ENCODE measurements at places on chromosomes 3 and 15.
A peak's percentile ranks its signal among the peaks of the same experiment; 100 is the strongest.

GRCh38 chr3:195441992-195442572 is 738 bp downstream of the ACAP2 start:
- peaks cover 31% of the 10 kb centered on the region for H3K4me1 ChIP-seq
- peak; percentile 94 for DNase-seq
- H3K27me3 ChIP-seq: no peaks in the 10 kb centered on the region
- peak overlapping the region; percentile 87 for H3K27ac ChIP-seq
- peak overlapping the region; percentile 95 for H3K4me3 ChIP-seq

GRCh38 chr3:139110072-139110830 is 65.6 kb upstream of the PRR23C start:
- H3K4me1 ChIP-seq: no peaks in the 10 kb centered on the region
- H3K4me3 ChIP-seq: no peak overlapping the region
- H3K27ac ChIP-seq: no peak overlapping the region
- H3K36me3 ChIP-seq: no peaks in the 10 kb centered on the region
- DNase-seq: no peak
- no peaks in the 10 kb centered on the region for H3K27me3 ChIP-seq

DNA sequence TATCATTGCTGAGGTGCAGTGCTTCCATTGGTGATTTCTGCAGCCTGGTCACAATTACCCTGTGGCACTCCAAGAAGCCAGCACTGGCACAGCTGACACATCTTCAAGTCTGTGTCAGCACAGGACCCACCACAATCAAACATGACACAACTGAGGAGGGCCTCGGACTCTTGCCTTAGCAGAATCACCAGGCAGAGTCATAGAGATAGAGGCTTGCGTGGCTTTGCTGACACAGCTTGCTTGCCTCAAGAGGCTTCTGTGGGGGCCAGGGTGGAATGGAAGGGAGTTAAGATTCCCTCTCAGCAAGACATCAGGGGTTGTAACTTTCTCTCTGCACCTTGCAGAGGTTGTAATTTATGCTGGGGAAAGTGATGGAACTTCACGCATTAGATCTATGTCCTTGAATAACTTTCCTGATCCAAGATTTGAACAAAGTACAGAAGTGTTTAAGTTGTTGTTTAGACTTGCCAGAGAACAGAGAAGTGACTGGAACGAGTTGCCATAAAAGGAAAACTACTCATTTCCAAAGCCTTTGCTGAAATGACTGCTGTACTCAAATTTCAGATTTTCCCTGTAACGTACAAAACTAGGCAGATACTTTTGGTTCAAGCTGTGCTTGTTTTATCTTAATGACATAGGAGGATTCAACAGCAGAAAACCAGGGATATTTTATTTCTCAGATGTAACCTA is 170.7 kb downstream of the DIPK2A start:
- no peaks in the 10 kb centered on the region for H3K36me3 ChIP-seq
- H3K4me3 ChIP-seq: no peak overlapping the region
- no peaks in the 10 kb centered on the region for H3K27me3 ChIP-seq
- DNase-seq: no peak
- H3K4me1 ChIP-seq: no peaks in the 10 kb centered on the region

DNA sequence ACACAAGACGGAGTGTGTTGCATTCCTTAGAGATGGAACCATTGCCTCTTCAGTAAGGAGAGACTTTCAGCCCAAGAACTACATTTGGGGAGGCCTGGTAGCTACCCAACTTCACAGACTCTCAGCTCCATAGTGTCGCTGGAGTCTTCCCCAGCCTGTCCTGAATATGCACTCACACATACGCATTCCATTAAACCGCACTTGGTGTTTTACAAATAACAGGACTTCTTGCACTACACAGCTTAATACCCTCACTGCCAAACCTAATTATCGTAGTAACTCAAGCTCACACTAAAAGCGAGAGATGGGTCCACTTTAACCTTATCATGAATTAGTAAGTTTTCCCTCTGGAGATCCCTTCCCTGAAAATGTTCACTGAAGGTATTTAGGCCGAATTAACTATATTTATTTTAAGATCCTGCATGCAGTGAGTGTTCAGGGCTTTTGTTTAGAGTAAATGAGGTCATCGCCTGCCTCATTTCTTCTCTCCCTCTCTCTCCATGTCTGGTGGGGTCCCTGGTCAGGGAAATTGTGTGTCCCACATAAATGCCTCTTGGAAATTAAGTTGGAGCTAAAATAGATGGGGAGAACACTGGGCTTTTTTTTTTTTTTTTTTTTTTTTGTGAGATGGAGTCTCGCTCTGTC is 171.9 kb downstream of the FAM43A start:
- no peak for DNase-seq
- H3K27ac ChIP-seq: no peak overlapping the region
- H3K4me3 ChIP-seq: no peak overlapping the region

- H3K27me3 ChIP-seq: peaks cover 99% of the 10 kb centered on the region
- H3K4me3 ChIP-seq: peak within 1 kb of the TSS; percentile 32
- peak; percentile 59 for DNase-seq
- H3K27ac ChIP-seq: no peak within 1 kb of the TSS
- H3K4me1 ChIP-seq: peaks cover 36% of the 10 kb centered on the region
These were observed at the start of the genes FOXL2 and FOXL2NB for GRCh38 chr3:138946663-138947494. Gene FOXL2, minus strand, starts transcription at chr3:138947137. Its CDS starts 415 bp downstream, at chr3:138946722. Gene FOXL2NB, plus strand, starts transcription at chr3:138947217. Its CDS starts 148 bp downstream, at chr3:138947365.

DNA sequence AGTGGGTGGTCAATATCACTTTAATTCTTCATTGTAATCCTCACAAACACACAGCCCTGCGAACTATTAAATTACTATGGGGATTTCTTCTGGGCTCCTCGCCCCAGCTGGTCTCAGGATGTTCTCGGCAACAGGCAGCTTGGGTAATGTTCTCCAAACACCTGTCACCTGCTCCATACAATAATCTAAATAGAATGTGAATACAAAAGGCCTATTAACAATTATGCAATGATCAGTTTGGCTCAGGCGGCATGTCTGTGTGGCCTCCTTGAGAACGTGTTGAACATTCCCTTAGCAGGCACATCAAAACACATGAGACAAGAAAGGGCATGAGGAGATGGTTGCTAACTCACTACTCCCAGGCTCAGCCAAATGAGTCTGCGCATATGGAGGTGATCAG is 158.6 kb upstream of the KBTBD8 start:
- H3K27me3 ChIP-seq: no peaks in the 10 kb centered on the region
- no peaks in the 10 kb centered on the region for H3K36me3 ChIP-seq
- H3K4me3 ChIP-seq: no peak overlapping the region
- no peak overlapping the region for H3K27ac ChIP-seq

- no peak overlapping the region for H3K4me3 ChIP-seq
- H3K27ac ChIP-seq: no peak overlapping the region
- H3K27me3 ChIP-seq: no peaks in the 10 kb centered on the region
- H3K4me1 ChIP-seq: peaks cover 2% of the 10 kb centered on the region
These were observed 56.0 kb downstream of the CLEC3B start for GRCh38 chr3:45082142-45082538.

GRCh38 chr15:83869341-83869740 is 215.4 kb downstream of the ADAMTSL3 start:
- H3K4me1 ChIP-seq: no peaks in the 10 kb centered on the region
- no peaks in the 10 kb centered on the region for H3K36me3 ChIP-seq
- no peak for DNase-seq
- no peaks in the 10 kb centered on the region for H3K27me3 ChIP-seq

- DNase-seq: no peak
- H3K27ac ChIP-seq: no peak overlapping the region
- no peaks in the 10 kb centered on the region for H3K4me1 ChIP-seq
These were observed 246.1 kb downstream of the ADAMTS17 start for GRCh38 chr15:100095541-100096247.

DNA sequence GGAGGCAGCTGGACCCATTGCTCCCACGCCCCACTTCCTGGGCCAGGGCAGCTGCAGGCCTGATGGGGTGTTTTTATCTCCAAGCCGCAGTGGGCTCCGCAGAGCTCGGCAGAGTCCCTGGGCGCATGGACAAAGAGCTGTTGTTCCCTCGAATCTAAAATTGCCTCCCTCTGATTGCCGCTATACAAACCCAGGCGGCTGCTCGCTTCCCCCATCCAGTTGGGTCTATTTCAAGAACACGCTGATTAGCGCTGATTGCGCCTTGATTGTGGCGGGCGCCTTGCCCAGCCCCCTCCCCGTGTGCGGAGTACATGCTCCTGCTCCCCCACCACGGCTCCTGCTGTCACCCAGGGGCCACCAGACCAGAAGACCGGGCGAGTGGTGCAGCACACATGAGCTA is 43.4 kb upstream of the SLC6A1 start:
- H3K4me1 ChIP-seq: no peaks in the 10 kb centered on the region
- H3K27ac ChIP-seq: no peak overlapping the region
- peaks cover 45% of the 10 kb centered on the region for H3K27me3 ChIP-seq
- no peak for DNase-seq

GRCh38 chr15:91912336-91912735 is 58.8 kb downstream of the SLCO3A1 start:
- no peak for DNase-seq
- no peak overlapping the region for H3K4me3 ChIP-seq
- H3K27ac ChIP-seq: no peak overlapping the region
- H3K36me3 ChIP-seq: peaks cover 14% of the 10 kb centered on the region
- H3K27me3 ChIP-seq: no peaks in the 10 kb centered on the region
- no peaks in the 10 kb centered on the region for H3K4me1 ChIP-seq

DNA sequence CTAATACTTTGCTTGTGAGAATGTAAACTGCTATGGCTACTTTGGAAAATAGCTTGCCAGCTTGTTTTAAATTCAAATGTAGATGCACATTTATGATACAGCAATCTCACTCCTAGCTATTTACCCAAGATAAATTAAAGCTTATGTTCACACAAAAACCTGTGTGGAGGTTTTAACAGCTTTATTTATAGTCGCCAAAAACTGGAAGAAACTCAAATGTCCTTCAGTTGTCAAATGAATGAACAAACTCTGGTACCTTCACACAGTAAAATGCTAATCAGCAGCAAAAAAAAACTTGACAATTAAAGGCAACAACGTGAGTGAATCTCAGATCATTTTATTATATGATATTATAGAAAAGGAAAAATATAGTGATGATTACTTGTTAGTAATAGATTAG is 248.6 kb upstream of the NECTIN3 start:
- no peak overlapping the region for H3K4me3 ChIP-seq
- no peak overlapping the region for H3K27ac ChIP-seq
- no peaks in the 10 kb centered on the region for H3K27me3 ChIP-seq
- H3K4me1 ChIP-seq: no peaks in the 10 kb centered on the region
- no peak for DNase-seq
- H3K36me3 ChIP-seq: no peaks in the 10 kb centered on the region

GRCh38 chr3:163438760-163439159 is 1639.5 kb downstream of the SI start:
- H3K4me3 ChIP-seq: no peak overlapping the region
- no peak for DNase-seq
- no peaks in the 10 kb centered on the region for H3K4me1 ChIP-seq
- no peaks in the 10 kb centered on the region for H3K27me3 ChIP-seq

DNA sequence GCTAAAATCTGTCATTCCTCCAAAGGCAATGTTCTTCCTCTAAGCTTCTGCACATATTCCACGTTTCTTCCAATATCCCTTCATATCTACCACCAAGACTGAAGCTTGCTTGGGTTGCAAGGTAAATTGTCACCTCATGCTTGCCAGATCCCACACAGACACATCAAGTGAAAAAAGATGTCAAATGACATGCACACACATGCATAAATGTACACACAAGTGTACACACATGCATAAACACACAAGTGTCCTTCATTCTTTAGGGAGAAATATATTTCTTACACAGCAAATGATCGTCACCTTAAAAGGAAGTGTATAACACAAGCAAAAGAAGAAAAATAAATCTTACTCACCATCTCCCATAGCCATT is 59.4 kb downstream of the CLASP2 start:
- peaks cover 34% of the 10 kb centered on the region for H3K4me1 ChIP-seq
- no peak overlapping the region for H3K27ac ChIP-seq
- H3K4me3 ChIP-seq: peak overlapping the region; percentile 73
- DNase-seq: no peak
- H3K36me3 ChIP-seq: peaks cover 5% of the 10 kb centered on the region
- H3K27me3 ChIP-seq: no peaks in the 10 kb centered on the region

DNA sequence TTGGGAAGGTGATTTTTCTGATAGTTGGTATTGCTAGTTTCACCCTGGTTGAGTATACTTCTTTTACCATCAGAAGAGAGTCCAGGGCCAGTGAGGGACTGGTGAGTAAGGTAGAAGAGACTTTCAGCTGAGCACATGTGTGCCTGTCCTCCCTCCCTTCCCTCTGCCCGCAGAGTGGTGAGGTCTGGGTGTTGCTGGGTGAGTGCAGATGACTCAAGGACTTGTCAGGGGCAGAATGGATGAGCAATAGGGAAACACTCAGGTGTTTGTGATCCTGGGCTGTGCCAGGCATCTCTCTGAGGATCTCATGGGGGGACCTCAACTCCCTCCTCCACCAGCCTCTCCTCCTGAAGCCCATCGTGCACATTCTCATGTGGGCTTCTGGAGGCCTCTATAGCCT is 76.0 kb upstream of the GSK3B start:
- no peaks in the 10 kb centered on the region for H3K4me1 ChIP-seq
- no peaks in the 10 kb centered on the region for H3K36me3 ChIP-seq
- no peak overlapping the region for H3K4me3 ChIP-seq
- no peaks in the 10 kb centered on the region for H3K27me3 ChIP-seq
- DNase-seq: no peak
- no peak overlapping the region for H3K27ac ChIP-seq

- H3K36me3 ChIP-seq: no peaks in the 10 kb centered on the region
- DNase-seq: no peak
- no peak overlapping the region for H3K27ac ChIP-seq
- H3K27me3 ChIP-seq: no peaks in the 10 kb centered on the region
- H3K4me1 ChIP-seq: peaks cover 55% of the 10 kb centered on the region
These were observed 1.4 kb upstream of the IL17RC start for GRCh38 chr3:9915254-9916141.

- no peaks in the 10 kb centered on the region for H3K4me1 ChIP-seq
- no peak for DNase-seq
- no peak overlapping the region for H3K4me3 ChIP-seq
- H3K27me3 ChIP-seq: no peaks in the 10 kb centered on the region
- peaks cover 2% of the 10 kb centered on the region for H3K36me3 ChIP-seq
These were observed 61.9 kb downstream of the ANO10 start for GRCh38 chr3:43559961-43560360.

DNA sequence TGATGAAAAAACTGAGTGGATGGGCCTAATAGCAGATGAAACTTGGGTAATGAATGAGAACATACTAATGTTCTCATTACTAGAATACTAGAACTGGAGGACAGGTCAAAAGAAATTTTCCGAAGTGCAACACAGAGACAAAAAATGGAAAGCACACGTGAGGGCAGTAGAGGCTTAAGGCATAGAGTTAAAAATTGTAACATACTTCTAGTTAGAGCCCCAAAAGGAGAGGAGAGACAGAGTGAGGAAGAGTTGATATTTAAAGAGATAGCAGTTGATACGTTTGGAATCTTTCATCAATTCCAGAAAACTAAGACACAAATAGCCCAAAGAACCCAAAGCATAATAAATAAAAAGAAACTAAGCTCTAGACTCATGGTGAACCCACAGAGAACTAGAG is 327.9 kb downstream of the SQOR start:
- no peak for DNase-seq
- H3K27me3 ChIP-seq: no peaks in the 10 kb centered on the region
- H3K36me3 ChIP-seq: no peaks in the 10 kb centered on the region
- H3K27ac ChIP-seq: no peak overlapping the region
- H3K4me3 ChIP-seq: no peak overlapping the region
